ENCODE measurements at places on chromosomes 1 and 21. TPM values are rescaled to one million over a fixed set of nuclear protein-coding genes. Genes with fewer than 3 reads are reported as not detected.

DNA sequence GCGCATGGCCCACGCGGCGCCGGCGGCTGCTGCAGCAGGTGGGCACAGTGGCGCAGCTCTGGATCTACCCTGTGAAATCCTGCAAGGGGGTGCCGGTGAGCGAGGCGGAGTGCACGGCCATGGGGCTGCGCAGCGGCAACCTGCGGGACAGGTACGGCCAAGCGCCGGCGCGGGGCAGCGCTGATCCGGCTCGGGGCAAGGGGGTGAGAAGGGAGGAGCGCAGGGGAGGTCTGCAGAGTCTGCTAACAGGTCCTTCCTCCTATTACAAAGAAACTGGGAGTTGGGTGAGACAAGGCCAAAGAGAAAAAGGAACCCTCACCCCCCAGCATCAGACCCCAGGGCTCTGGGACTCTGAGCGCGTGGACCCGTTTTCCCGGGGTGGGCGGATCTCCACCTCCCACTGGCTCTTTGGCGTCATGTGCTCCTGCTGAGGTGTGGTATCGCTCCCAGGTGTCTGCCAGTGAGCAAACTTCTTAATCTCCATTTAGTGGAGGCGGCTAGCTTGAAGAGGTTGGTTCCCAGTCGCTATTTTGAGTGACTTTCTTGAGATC is 431 bp downstream of the MTARC1 start:
- no peak for DNase-seq

DNA sequence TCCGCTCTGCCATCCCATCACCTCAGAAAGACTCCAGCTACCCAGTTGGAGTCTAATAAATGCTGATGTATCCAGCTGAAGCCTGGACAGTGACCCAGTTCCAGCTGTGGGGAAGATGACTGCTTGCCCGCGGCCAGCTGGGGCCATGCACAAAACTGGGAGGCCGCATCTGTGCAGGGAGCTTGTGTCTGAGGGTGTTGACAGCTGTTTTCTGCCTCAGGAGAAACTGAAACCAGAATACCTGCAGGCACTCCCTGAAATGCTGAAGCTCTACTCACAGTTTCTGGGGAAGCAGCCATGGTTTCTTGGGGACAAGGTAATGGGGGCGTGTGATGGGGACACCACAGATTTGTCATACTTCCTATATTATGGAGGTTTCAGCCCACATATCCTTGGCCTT is 3.2 kb downstream of the GSTM2 start:
- DNase-seq: no peak

Gene PLA2G2F
- not detected for total RNA-seq

Gene TIE1
- total RNA-seq: 15.2 TPM

DNA sequence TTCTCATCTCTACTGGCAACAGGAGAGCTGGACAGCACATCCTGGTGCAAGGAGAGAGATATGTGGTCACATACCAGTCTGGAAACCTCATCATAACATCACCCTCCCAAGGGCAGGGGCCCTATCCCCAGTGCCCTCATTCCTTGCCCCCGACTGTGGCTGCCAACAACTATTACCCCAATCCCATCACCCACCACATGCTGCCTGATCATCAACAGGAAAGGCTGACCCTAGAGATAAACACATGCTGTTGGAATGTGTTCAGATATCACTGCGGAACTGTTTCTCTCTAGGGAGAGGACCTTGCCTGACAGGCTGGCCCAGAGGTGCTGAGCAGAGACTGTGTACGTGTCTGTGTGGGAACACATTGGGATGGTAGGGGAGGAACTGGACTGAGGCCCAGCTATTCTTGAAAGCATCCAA is 4.5 kb upstream of the INKA2 start:
- no peak for DNase-seq

DNA sequence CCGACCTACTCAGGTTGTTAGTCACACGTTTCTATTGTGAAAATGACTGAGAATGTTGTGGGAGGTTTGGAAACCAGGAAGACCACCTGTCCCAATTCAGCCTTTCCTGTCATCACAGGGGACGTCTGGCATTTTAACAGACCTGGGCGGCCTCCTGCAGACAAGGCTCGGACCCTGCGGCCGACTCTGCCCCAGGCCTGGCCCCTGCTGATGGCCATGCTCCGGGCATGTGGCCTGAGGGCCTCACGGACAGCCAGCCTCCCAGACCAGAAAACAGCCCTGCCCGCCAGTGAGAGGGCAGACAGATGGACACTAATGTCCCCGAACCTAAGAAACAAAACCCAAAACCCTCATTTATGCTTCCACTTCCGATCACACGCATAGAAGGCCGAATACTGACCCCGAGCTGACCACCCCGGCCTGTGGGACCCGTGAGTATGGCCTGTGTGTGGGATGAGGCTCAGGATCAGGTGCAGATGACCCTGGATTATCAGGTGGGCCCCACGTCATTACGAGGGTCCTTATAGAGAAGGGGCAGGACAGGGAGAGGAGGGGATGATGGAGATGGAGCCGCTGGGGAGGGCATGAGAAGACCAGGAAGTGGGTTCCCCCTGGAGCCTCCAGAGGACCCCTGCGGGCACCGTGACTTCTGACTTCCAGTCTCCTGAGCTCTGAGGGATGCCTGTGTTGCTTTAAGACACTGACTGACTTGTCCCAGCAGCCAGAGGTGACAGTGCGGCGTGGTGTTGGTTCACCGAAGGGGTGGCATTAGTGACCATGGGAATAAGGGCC is 9.6 kb downstream of the COL18A1 start:
- no peak for DNase-seq

DNA sequence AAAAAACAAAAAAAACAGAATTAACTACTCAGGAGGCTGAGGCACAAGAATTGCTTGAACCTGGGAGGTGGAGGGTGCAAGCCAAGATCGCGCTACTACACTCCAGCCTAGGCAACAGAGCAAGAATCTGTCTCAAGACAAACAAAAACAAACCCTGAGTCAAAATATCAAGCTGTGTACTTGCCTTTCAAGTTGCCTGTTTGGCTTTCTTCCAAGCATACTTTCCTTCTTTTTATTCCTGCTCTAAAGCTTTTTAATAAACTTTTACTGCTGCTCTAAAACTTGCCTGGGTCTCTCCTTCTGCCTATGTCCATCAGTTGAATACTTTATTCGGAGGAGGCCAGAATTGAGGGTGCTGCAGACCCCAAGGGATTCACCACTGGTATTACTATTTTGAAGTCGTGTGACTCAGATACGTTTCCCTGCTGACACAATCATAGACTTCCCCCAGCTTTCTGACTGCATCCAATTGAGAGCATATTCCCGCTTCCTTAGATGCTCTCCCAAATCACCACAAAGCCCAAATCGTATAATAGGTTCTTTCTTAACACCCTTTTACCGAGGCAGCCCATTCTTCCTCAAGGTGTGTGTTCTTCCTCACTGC is 3.5 kb upstream of the ACBD6 start:
- DNase-seq: no peak

DNA sequence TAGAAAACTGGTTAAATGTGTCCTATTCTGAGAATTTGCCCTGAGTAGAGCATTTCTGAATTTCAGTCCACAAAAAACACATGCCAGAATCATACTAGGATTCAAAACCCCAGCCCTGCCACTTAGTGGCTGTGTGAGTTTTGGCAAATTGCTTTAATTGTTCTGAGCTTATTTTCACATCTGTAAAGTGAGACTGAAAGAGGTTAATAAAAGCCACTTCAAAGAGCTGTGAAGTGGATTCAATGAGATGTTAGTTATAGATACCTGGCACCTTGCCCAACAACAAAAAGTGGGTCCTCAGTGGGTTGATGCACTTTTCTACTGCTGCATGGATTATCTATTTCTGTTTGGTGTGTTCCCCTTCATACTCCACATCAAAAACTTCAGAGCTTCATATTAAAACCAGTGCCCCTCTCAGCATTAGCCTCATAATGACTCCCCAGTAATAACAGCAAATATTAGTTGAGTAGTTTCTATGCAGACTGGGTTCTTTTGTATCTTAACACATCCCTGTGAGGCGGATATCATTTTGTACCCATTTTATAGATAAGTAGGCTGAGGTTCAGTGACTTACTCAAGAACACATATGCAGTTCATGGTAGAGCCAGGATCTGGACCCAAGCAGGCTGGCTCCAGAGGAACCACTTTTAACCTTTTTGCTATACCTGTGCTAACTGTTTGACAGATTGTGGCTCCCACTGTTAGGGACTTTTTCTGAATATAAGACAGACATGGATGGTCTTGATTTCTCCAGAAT is 14.2 kb upstream of the ADORA3 start:
- DNase-seq: no peak

- no peak for DNase-seq
These were observed 414.3 kb downstream of the AMY1C start for GRCh38 chr1:104163912-104164476.

DNA sequence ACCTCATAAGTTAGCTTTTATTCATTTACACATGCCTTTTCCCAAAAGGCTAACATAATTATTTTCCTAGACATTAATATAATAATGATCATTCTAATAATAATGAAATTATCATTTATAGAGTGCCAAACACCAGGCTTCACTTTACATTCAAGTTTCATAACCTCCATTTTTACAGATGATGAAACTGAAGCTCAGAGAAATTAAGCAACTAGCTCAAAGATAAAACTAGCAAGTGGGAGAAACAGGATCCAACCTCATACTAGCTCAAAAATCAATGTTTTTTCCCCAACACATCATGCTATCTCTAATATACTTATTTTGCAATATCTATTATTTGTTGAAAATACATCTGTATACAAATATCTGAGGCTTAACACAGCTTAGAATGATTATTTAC is 14.0 kb downstream of the LPGAT1 start:
- DNase-seq: no peak

DNA sequence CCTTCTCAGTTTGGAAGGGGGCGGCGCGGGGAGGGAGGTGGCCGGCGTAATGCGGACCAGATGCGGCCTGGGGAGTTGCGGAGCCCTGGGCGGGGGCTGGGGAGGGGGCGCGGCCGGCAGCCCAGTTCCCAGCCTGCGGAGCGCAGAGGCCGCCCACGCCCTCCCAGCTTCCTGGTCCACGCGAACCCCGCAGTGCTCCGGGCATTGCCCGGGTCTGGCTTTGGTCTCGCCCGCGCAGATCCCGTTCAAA is 695 bp downstream of the DMBX1 start:
- DNase-seq: no peak

DNA sequence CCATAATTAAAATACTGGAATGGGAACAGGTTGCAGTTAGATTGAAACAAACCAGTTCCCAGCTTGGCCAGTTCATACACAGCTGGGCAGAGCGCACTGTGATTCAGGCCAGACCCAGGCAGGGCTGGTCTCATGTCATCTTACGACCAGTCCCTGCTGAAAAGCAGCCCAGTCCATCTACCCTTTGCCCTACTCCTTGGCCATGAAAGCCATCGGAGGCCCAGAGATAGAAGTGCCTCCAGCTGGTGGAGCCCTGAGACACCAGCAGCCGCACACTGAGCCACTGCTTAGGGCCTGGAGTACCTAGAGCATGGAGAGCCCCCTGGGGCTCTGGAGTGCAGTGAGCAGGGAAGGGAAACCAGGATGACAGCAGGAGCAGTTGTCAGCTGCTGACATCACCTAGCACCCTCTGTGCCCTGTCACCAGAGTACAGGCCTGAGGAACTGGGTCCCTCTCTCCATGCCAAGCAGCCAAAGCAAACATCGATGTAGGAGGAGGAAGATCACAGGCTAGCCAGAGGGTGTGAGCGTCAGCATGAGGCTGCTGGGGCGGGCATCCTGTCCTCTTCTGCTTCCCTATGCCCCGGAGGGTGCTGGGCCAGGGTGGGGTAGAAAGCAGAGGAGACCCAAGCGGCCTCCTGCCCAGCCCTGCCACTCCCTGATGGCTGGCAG is 34.2 kb upstream of the TMEM125 start:
- DNase-seq: no peak

GRCh38 chr1:74689621-74690363 is 16.2 kb upstream of the ERICH3 start:
- no peak for DNase-seq

Measured in omental fat pad (tissue), 4 donors.